ENCODE measurements at places on chromosomes 7 and 10.

DNA sequence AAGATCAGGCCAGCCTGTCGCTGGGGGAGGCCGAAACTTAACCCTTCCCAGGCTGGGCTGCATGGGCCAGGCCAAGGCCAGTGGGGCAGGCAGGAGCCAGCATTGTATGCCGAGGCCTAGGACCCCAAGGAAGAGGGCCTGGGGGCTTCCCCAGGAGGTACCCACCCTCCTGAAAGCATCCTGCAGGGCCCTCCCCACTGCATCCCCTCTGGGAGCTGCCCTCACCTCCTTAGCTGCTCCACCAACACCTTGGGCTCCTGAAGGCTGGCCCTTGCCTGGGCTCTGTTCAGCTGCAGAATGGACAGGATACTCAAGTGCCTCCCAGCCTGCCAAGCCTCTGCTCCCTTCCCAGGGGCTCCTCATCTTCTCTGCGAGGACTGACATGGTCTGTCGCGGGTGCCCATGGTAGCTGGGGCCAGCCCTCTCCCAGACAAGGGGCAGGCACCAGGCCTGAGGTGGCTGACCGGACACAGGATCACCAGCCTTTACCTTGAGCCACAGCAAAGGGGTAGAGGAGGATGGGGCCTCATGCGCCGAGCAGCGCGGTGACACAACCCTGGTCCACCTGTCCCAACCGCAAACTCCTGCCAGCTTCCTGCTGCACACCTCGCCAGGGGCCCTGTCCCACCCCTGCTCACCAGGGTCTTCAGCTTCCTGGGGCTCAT lies 94.2 kb downstream of the MICALL2 start:
- no peak for DNase-seq

- peak; percentile 38 for DNase-seq
Measured at GRCh38 chr7:105806592-105807447, 69.6 kb downstream of the ATXN7L1 start.

- DNase-seq = no peak
Measured at GRCh38 chr10:112132435-112132834, 51.1 kb downstream of the GPAM start.

DNA sequence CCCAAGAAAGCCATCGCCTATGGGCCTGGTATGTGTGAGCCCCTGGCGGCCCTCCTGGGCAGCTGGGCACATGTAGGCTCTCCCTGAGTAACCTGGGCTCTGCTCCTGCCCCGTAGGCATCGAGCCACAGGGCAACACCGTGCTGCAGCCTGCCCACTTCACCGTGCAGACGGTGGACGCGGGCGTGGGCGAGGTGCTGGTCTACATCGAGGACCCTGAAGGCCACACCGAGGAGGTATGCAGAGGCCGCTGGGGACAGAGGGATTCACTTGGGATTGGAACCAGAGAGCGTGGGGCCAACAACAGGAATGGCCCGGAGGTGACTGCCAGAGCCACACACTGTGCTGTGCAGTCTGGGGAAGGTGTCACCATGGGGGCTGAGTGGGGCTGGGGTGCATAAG lies 7.3 kb downstream of the FLNC start:
- peak; percentile 74 for DNase-seq

DNA sequence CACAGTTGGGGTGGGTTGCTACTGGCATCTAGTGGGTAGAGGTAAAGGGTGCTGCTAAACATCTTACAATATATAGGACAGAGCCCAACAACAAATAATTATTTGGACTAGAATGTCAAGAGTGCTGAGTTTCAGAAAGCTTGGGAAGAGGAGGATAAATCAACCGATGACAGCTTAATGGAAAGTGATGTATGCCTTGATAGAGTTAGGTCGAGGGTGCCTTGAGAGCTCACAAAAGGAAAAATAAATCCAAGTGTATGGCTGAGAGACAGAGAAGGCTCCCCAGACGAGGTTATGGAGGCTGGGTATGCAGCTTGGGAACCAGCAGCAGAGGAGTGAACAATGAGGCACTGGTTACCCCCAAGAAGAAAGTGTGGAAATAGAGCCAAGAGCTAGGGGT lies 211.1 kb downstream of the HDAC9 start:
- no peak for DNase-seq

DNA sequence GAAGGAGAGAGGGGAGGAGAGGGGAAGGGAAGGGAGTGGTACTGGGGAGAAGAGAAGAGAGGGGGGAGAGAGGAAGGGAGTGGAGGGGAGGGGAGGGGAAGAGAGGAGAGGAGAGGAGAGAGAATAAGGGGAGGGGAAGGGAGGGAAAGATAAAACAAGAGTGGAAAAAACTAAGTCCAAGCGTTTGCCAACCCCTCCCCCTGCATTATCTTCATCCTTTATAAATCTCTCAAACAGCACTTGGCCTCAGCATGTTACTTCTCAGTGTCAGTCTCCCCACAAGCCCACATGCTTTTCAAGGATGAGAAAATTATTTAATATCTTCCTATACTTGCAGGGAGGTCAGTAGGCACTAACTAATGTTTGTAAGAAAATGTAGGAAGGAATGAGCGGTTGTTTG lies 204.5 kb downstream of the LSM5 start:
- DNase-seq = no peak
